Astrocyte (in vitro differentiated cells and primary cell): ENCODE measurements at places on chromosomes 6 and 20.

- peak; percentile 23 for DNase-seq
These were observed 132.6 kb upstream of the SMLR1 start for GRCh38 chr6:130694606-130695005.

DNA sequence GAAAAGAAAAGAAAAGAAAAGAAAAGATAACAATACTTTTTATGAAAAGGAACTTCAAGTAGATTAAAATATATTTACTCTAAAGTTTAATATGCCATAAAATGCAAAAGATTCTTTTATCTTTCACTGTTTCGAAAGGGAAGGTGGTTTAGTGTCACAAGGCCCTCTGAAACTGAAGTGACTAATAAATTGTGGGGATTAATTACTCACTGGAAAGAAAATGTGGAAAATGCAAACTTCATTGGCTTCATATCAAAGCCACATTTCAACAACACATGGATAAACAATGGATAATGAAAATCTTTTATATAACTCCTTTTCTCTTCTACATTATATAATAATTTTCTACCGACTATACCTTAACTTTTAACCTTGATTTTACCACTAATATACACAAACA, 320.5 kb upstream of the RSPO3 start:
- peak; percentile 18 for DNase-seq

DNA sequence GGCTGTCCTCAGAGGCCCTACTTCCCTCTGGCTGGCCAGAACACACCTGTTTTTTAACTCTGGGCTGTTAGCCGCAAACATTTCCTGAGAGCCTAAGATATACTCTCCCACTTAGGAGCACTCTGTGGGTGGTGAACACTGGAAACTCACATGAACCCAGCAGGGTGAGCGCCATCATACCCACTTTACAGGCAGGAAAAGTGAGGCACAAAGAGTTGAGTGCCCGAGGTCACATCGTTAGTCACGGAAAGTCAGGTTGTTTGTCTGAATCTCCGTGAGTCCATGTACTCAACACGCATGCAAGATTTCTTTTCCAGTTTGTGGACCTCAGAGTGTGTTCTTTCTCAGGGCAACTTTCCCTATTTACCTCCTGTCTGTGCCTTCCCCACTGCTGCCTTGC, 1.9 kb downstream of the BAK1 start:
- no peak for DNase-seq

GRCh38 chr6:23851522-23851921, 274.5 kb upstream of the NRSN1 start:
- DNase-seq = no peak

DNA sequence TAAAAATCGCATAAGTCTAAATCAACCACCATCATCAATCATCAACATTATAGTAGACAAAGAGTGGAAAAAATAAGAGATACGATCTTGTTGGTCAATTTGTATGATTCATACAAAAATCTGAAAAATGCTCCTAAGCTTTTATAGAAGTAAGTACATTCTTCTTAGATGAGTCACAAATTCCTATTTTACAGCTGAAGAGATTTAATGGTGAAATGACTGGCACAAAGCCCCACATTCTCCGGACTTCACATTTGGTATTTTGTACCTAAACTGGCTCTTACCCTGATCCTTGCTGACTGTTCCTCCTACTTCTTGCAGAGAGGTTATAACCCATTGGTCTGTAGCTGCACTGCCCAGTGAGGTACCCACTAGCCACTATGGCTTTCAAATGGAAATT, 29.9 kb upstream of the PREP start:
- DNase-seq = peak; percentile 89

GRCh38 chr6:16493112-16493511, 254.7 kb downstream of the GMPR start:
- no peak for DNase-seq

- no peak for DNase-seq
These were observed 50.3 kb upstream of the IPCEF1 start for GRCh38 chr6:154406869-154407268.

DNA sequence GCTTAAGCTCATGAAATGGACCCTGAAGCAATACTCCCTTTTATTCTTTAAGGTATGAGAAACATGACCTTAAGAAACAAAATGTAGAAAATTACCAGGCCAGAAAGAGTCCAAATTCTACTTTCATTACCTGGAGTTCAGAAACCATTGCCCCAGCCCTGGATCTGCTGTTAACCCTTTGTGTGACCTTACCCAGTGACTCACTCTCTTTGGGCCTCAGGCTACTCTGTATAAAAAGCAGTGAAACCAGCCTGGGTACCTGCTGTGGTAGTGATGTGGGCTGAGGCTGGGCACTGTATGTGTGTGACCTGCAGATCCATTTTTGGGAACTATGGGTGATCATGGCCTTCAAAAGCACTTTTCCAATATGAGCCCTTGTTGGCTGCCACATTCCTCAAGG, 47.2 kb downstream of the SLC9A8 start:
- DNase-seq = no peak

GRCh38 chr6:146985111-146985510, 219.1 kb upstream of the STXBP5 start:
- DNase-seq = no peak

GRCh38 chr20:58359441-58359840, 29.6 kb upstream of the VAPB start:
- DNase-seq = no peak

GRCh38 chr20:64188682-64189529, 24.7 kb downstream of the MYT1 start:
- DNase-seq = peak; percentile 44

DNA sequence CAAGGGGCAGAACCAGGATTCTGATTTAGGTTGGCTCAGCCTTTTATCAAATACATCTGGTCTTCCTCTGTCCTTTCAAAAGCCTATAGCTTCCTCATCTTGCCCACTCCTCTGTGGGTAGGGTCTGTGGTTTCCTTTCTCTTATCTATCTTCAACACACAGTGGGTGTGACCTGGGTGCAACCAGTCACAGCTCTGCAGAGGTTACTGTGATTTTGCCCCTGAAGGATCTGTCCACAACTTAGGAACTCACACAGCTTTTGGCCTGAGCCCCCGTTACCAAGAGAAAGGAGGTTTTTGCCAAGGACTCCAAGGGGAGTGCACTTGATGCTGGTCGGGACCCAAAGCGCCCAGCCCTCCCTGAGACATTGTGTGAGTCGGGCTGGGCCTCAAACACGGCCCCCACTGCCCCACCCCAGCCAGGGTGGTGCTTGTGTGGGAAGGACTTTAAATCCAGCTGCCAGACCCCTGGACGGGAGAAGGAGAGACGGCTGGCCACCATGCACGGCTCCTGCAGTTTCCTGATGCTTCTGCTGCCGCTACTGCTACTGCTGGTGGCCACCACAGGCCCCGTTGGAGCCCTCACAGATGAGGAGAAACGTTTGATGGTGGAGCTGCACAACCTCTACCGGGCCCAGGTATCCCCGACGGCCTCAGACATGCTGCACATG, at the start of gene PI16:
Gene PI16 (plus strand): TSS at position 477 of the 670 bp plus-strand sequence. CDS start 23 bp downstream, at position 500.
- DNase-seq = no peak

- no peak for DNase-seq
These were observed 176.5 kb downstream of the DLL1 start for GRCh38 chr6:170114187-170114945.

GRCh38 chr6:82906489-82906888, 159.2 kb downstream of the UBE3D start:
- peak; percentile 31 for DNase-seq

DNA sequence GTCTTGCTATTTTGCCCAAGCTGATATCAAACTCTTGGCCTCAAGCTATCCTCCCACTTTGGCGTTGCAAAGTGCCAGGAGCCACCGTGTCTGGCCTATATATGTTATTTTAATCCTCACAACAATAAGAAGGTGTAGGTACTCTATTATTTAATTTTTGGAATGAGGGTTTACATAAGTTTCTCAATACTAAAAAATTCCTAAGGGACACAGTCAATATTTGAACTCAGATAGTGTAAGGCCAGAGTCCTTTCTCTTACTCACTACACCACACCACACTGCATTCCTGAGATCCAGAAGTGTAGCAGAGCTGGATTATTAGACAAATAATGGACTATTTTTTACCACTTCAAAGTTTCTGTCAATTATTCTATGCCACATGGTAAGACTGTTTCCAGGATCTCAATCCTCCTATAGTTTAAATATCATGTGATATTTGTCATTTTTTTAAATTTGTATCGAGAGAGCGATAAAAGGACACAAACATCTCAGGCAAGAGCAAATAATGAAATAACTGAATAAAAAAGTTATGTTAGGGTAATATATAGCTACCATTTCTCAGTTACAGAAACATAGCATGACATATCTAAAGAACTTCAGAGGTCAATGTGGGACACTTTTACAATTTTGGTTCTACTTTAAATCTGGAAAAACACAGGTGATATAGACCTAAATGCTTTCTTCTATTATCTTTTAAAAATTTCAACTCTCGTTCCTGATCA, 162.2 kb upstream of the THEMIS start:
- peak; percentile 34 for DNase-seq

- no peak for DNase-seq
These were observed 92.9 kb downstream of the VEGFA start for GRCh38 chr6:43862925-43863324.

DNA sequence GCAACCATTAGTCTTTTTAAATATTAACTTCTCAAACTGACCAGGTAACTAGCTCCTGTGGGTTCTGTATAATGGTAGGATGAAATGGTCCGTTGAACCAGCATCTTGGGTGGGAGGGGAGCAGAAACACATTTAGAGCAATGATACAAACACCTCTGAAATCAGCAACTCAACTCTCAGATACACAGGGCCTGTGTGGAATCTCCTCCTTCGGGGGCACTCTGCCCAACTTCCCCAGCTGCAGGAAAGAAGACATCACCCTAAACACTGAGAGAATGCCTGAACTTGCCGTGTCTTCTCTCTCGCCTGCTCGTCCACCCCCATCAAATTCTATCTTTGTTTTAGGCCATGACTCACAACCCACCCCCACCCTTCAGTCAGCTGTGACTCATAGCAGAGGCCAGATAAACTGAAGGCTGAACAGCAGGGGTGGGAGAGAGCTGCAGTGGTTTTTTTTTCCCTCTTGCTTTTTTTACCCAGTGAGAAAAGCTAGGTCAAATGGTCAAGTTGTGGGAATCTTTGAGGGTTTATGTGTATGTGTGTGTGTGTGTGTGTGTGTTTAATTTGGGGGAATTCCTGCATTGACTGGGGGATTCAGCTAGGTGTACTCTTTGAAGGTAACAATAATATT, 593.4 kb upstream of the JAG1 start:
- peak; percentile 97 for DNase-seq

- no peak for DNase-seq
These were observed 105.6 kb downstream of the ELOVL4 start for GRCh38 chr6:79841577-79842375.

- peak; percentile 99 for DNase-seq
These were observed 106.4 kb upstream of the CARMIL1 start for GRCh38 chr6:25172819-25173218.

DNA sequence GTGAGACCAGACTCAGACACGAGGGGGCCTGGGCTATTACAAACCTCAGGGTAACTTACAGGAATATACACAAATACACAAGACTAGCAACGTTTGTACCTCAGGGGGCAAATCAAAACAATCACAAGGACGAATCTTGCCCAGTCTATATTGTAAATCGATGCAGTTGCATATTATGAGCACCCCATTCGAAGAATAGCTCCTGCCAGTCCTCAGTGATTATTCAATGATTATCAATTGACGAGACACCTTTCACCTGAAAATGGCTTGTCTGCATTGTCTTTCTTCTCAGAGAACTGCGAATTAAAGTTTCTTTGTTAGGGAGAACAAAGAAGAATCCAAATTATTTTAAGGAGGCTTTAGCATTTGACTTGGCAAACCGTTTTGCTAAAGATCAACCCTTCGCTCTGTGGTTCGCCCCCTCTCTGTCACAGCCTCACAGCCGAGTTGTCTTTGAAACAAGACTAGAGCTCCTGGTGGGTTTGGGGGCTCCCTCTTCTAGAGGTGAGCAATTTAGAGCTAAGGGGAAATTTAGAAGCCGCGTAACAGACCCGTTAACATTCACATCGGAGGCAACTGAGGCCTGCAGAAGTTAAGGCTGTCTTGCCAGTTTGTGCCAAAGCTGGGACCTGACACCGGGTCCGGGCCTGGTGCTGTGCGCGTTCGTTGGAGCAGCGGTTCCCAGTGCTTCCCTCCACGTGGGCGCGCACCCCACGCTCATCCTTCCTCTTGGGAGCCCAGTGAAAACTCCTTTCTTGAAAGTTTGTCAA, 24.9 kb upstream of the MAP3K7 start:
- DNase-seq = no peak

- DNase-seq = peak; percentile 59
These were observed 91.5 kb upstream of the SASH1 start for GRCh38 chr6:148250975-148251685.

GRCh38 chr6:19327241-19327640, 509.9 kb upstream of the ID4 start:
- peak; percentile 57 for DNase-seq

DNA sequence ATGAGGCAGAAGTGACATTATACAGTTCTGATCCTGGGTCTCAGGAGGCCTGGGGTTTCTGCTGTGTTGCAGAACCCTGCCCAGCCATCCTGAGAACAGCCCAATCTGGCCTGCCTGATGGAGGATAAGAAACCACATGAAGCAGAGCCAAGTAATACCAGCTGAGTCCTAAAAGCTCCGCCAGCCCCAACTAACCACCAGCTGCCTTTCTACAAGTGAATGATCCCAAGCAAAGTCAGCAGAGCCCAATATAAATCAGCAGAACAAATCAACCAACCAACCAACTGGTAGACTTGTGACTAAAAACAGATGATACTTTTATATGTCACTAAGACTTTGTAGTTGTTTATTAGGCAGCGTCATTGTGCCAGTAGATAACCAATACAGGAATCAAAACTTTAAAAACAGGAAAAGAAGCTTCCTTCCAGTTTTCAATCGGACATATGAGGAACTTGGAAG, 52.1 kb downstream of the SNX5 start:
- no peak for DNase-seq

- DNase-seq = no peak
These were observed 157.7 kb upstream of the LRFN2 start for GRCh38 chr6:40744835-40745234.

GRCh38 chr20:33679758-33680485, 5.7 kb upstream of the NECAB3 start:
- DNase-seq = no peak

DNA sequence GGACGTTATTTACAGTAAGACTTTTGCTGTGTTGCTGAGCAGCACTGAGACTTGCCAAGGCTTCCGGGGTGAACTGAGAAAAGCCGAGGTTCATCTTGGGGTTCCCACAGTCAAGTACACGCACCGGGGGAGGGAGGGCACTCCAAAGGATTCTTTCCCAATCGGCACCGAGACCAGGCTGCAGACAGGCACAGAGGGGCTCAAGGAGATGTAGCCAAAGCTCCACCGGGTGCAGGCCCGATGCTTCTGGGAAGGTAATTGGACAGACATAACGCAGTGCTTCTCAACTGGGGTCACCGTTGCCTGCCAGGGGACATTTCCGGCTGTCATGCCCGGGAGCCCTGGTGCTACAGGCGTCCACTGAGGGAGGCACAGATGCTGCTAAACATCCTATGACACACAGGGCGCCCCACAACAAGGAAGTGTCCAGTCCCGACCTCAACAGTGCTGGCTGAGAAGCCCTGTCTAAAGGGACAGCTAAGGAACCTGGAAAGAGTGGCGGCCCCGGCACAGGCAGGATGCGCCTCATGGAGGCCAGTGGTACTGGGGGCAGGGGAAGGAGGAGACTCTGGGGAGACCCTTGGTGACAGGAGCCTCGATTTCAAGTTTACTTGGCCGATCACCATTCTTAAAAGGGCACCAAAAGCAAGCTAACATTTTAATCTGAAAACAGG, 92.9 kb downstream of the RAMACL start:
- no peak for DNase-seq

GRCh38 chr6:56244089-56244488, 3.3 kb downstream of the COL21A1 start:
- DNase-seq = no peak
